ENCODE measurements at places on chromosomes 7 and 10.

DNA sequence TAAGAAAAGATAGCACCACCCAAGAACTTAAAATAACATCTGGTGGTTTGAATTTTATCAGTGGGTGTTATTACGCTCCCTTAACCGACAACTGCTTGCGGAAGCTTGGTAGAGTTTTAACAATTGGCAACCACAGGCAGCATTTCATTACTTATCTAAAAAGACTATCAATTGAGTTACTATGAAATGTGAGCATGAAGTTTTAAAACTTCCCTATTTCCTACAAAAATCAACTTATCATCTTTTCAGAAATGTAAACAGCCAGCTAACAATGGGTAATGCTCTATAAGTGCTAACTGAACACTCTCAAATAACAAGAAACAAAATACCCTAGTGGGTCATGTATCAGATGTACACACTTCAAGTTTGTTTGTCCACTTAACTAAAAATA lies 68.8 kb downstream of the OSBPL3 start:
- no peak for DNase-seq

DNA sequence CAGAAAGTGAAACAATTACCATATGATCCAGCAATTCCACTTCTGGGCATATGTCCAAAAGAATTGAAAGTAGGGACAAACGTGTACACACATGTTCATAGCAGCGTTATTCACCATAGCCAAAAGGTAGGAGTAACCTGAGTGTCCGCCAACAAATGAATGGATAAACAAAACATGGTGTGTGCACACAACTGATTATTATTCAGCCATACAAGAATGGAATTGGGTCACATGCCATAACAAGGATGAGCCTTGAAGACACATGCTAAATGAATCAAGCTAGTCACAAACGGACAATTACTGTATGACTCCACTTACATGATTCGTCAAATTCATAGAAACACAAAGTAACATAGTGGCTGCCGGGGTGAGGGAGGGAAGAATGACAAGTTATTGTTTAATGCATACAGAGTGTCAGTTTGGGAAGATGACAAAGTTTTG lies 4.1 kb upstream of the OIT3 start:
- DNase-seq, result peak; percentile 30

DNA sequence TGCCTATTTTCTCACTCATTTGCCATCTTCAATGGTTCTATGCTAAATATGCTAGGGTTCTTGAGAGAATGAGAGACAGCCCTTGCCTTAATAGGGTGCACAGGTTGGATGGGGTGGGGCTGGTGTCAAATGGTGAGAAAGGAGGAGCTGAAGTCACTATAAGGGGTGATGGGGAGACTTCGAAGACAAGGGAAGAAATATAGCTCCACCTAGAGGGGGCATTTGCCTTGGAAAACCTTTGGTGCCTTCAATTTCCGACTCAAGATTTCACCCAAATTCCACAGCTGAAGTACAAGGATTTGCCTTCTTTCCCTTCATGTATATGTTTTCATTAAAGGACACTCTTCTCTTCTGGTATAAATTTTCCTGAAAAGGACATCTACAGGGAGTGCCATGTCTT lies 5.6 kb downstream of the PTN start:
- DNase-seq, result peak; percentile 28

- no peak for DNase-seq
Measured at GRCh38 chr10:95787447-95787846, 31.5 kb downstream of the ENTPD1 start.

DNA sequence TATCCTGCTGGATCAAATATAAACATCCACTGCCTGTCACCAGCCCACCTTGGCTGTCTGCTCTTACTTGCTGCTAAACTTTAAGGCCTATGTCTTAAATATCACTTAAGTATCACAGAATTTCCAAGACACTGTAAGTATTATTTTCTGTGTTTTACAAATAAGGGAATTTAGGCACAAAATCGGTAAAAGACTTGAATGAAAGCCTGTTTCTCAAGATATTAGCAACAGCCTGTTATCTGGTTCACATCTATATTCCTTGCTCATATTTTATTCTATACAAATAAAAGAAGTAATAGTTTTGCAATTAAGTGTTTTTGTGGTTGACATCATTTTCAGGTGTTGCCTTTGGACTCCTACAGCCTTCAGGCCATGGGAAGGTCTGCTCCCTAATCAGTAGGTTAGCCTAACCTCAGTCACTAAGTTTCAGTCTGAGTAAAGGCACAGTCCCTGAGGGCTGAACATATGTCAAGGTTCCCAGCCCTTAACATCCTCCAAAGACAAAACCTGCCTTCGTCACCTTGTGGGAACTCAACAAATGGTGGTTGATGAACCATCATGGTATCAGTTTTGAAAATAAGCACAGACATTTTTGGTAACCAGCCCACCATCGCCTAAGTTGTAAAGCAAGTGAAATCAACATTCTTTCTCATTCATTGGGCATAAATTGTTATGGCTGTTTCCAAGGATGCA lies 127.1 kb downstream of the CREB5 start:
- no peak for DNase-seq

- no peak for DNase-seq
Measured at GRCh38 chr7:134246347-134246746, 70.4 kb downstream of the SLC35B4 start.

DNA sequence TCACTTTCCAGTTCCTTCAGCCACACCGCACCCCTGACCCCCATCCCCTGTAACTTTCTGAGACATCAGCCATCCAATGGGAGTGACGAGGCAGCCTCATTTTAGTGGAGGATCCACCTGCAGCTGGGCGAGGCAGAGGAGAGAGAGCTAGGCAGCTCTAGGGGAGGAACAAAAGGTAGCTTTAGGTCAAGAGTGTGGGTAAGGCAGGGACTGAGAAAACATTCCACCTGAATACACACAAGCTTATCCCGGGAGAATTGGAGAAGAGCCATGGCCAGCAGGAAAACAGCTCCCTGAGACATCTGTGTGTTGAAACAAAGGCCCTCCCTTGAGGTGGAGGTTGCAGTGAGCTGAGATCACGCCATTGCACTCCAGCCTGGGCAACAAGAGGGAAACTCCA lies 6.7 kb upstream of the KLRG2 start:
- no peak for DNase-seq

Measured in RKO (cell line).